Hypothalamus (tissue), 51 donors: ENCODE measurements at places on chromosomes 13 and 19.

- no peak for DNase-seq
Observed at GRCh38 chr19:32555786-32556185, 25.2 kb upstream of the PDCD5 start.

DNA sequence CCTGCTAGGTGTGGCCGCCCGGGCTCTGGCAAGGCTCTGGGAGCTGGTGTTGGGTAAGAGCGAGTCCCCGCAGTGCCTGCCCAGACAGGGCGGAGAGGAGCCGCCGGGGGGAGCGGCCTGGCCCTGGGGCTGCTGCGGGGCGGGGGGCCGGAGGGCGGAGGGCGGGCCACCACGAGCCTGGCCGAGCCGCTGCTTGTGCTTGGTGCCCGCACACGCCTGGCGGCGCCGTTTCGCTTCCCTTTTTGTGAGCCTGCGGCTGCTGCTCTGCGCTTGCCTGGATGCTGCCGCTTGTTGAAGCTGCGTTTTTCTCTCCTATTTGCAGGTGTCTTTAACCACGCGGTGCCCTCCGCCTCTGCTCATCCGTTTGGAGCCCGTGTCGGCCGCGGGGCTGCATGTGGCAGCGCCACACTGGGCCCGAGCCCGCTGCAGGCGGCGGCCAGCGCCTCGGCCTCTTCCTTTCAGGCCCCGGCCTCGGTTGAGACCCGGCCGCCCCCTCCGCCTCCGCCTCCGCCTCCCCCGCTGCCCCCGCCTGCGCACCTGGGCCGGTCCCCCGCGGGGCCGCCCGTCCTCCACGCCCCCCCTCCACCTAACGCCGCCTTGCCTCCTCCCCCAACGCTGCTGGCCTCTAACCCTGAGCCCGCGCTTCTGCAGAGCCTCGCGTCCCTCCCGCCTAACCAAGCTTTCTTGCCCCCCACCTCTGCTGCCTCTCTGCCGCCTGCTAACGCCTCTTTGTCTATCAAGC lies 8.5 kb downstream of the PLEKHJ1 start:
- DNase-seq: no peak

DNA sequence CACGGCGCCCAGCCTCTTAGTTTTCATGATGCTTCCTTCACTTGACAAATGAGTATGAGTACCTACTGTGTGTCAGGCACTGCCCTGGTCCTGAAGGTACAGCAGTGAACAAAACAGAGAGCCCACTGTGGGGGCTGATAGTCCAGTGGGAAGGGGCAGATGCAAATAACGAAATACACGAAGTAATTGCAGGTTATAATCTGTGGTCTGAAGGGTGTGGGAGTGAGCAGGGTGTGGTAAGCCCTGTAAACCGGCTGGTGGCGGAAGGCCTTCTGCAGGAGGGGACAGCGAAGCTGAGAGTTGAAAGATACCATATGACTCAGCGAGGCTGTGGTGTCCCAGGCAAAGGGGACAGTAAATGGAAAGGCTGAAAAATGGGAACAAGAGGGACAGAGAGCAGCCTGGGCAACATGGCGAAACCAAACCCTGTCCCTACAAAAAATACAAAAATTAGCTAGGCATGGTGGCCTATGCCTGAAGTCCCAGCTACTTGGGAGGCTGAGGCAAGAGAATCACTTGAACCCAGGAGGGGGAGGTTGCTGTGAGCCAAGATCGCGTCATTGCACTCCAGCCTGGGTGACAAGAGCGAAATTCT lies 60.5 kb downstream of the MAP4K1 start:
- DNase-seq: no peak

DNA sequence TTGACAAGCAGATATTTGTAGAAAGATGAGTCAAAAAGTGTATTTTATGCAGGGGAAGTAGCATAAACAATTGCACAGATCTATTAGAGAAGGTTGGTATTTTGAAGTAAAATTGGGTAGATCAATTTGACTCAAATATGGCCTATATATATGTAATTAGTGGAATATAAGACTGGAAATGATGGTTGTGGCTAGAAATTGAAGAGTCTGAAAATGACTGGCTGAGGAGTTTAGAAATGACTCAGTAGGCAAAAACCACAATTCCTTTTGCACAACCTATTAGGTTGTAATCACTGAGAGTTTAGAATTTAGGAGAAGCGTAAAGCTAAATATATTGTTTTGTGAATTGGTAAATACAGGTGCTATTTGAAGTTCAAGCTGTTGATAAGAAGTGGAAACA lies 622.6 kb upstream of the PCDH20 start:
- no peak for DNase-seq
